ENCODE measurements at places on chromosomes 1 and 21.

GRCh38 chr1:61604684-61605083 lies 120.3 kb downstream of the TM2D1 start:
- DNase-seq, result no peak

- no peak for DNase-seq
Observed at GRCh38 chr21:32186804-32187203, 92.0 kb downstream of the MIS18A start.

- no peak for DNase-seq
Observed at GRCh38 chr21:44966135-44967081, 26.6 kb downstream of the SLX9 start.

DNA sequence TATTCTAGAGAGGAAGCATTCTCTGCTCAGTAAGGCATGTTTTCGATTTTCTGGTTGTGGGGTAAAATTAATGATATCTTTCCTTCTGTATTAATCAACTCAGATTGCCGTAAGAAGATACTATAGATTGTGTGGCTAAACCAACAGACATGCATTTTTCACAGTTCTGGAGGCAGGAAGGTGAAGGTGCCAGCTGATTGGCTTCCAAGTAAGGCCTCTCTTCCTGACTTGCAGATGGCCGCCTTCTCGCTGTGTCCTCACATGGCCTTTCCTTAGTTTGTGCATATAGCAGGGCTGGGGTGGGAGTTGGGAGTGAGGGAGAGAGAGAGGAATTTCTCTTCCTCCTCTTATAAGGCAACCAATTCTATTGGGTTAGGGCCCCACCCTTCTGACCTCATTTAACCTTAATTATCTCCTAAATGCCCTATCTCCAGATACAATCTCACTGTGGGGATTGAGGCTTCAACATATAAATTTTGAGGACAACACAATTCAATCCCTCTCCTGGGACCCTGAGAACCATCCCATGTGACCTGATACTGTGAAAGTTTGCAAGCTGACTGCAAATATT lies 52.3 kb upstream of the MRPS6 start:
- DNase-seq, result no peak

GRCh38 chr1:65247419-65248359 lies 61.7 kb upstream of the DNAJC6 start:
- DNase-seq, result peak; percentile 46

DNA sequence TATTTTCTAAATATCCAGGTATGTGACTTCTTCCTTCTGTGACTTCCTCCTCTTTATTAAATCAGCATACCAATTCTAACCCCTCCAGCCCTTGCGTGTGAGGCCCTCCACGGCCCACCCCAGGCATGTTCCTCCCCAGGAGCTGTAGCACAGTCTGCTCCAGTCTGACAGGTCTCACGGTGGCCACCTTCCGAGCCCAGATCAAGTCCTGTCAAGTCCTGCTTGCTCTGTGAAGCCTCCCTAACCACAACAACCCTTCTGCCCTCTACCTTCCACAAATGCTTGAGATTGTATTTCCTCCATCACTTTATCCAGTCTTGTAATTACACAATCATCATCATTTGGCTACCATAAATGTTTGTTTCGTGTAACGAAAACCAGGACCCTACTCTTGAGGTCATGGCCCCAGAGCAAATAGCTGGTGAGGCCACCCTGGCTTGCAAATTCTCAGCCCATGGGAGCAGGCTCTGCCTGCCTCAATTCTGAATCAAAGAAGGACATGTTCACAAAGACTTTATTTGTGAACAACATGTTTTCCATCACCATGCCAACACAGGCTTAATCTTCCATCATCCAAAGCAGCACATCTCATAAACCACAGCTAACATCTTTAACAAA lies 33.0 kb upstream of the S100A7 start:
- DNase-seq, result no peak

DNA sequence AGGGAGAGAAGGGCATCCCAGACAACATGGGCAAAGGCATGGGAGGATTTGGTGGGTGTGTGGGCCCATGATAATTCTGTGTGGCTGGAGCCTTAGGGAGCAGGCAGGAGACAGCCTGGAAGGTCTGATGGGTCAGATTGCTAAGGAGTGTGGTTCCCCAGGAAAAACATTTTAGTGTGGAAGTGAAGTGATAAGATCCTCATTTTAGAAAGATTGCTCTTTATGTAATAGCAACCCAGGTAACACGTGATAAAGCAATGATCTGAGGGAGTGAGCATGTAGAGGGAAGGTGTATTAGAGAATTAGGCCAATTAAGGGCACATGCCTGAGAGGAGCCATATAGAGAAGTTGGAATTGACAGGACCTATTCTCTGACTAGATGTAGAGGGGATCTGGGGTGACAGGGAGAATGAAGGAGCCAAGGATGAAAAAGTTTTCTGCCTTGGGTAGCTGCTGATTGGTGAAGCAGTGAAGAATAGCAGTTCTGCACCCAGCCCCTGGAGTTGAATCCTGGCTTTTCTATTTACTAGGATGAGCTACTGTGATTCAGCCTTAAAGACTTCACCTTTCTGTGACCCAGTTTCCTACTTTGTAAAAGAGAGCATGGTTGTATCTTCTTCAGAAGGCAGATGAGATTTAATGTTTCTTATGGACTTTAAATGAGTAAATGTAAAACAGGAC lies 18.7 kb upstream of the SLAMF6 start:
- no peak for DNase-seq

DNA sequence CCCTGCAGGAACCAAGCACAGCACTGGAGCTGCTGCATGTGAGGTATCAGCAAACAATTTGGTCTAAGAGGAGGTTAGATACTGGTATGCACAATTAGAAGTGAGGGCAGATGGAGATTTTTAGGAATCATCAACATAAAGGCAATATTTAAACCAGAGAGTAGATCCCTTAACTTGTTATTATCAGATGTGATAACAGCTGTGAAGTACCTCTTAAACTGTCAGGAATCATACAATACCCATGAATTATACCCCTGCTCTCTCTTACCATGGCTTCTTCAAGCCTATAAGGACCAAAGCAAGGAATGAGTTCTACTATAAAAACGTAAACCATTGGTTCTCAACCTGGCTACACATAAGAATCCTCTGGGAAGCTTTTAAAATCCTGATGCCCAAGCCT lies 3.9 kb downstream of the BCAR3 start:
- DNase-seq, result no peak

DNA sequence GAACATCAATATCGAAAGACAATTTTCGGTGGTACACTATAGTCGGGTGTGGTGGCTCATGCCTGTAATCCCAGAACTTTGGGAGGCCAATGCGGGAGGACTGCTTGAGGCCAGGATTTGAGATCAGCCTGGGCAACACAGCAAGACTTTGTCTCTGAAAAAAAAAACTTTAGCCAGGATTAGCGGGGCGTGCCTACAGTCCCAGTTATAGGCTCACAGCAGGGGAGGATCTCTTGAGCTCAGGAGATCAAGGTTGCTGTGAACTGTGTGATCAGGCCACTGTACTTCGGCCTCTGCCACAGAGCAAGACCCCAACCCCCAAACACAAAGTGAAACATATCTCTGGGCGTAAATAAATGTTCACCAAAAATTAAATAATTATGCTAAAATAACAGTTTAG lies 1.6 kb downstream of the TADA1 start:
- no peak for DNase-seq

DNA sequence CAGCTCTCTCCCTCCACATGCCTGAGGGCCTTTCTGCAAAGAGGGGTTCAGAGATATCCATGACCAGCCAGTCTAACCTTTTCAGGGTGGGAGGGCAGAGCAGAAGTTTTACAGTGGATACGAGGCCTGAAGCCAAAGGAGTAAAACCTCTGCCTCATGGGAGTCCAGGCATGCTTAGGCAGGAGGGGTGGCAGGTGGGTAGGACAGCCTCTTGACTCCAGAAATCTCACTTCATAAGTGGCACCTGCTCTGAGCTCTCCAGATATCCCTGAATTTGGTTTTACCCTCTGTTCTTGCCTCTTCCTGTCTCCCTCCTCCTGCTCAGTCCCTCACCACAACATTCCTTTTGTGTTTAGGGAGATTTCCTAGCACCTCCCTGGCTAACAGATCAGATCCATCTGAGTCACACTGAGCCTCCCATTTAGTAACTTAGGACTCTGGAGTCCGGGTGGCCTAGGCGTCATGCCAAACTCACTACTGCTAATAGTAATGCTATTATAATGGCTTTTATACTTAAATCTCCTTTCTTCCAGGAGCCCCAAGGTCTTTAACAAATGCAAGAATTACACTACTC lies 201.0 kb downstream of the HS2ST1 start:
- peak; percentile 82 for DNase-seq

- peak; percentile 39 for DNase-seq
Observed at GRCh38 chr1:163174524-163175437, 27.9 kb downstream of the RGS5 start.

DNA sequence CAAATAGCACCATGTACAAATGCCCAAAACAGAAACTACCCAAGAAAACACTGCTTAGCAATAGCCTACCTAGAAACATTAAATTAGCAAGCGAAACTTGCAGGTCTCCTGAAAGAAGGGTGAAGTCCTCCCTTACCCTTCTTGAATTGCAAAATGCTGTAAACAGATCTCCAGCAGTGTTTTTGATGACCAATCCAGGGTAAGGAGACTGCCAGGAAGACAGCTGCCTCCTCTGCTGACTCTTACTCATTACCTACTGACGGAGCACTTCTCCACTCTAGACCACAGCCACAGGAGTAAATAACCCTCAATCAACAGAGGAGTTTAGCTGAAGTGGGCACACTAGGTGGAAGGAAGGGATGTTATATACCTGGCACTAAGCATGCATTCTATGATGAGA lies 32.2 kb upstream of the GADD45A start:
- DNase-seq, result no peak

Measured in fibroblast of skin of left quadriceps (primary cell).